ENCODE measurements at places on chromosomes 12 and 14.

DNA sequence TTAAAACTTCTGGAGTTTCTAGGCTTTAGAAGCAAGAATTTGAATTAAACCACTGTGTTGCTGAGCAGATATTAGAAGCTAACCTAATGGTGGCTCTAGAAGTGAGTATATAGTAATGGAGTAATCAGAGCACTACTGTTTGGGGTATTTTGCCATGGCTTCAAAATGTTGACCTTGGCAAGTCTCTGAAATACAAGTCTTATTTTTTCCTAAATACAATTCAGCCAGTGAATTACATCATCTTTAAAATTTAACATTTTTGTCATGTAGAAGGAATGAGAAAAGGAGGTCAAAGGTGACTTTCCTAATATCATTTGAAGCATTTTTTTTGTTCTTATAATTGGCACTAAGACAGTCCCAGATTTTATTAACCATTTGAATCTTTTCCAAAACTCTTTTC is 25.2 kb downstream of the PMCH start:
- no peak for DNase-seq

DNA sequence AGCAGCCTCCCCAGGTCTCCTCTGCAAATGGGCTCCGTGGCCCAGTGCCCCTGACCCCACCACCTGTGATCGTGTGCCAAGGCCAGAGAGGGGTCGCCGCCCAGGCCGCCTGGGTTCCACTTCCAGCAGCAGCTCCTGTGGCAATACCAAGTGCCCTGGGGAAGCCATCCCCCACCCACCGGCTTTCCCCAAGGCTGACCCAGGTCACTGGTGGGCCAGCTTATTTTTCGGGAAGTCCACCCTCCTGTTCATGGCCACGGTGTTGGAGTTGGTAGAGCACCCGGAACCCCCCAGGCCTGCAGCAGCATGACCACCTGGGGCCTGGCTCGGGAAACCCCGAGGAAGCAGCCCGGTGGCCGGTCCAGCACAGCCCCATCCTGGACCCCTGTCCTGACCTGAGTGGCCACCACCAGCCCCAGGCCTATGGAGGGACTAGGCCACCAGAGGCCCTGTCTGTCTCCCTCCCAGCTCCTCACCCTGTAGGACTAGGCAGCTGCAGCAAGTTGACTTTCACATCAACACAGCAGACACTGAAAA is 40.8 kb upstream of the OASL start:
- DNase-seq, result no peak

GRCh38 chr12:109872-110271 is 43.3 kb downstream of the IQSEC3 start:
- DNase-seq, result no peak

- DNase-seq, result no peak
These were observed 105.8 kb downstream of the ZNF664 start for GRCh38 chr12:124078800-124079199.

DNA sequence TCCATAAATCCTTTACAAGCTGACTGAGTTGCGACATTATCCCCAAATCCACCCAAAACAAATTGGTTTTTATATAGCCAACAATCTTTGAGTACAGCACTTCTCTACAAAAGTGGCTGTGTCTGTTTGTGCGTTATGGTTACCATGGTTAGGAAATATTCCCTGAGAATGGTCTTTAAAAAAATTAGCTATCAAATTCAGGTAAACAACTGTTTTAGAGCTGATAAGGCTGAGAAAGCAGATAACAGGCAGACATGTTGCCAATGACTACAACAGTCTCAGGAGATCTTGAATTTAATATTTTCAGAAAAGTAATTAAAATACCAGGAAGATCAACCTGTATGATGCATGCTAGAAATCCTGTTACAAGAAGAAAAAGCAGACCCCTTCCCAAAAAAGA is 248.0 kb downstream of the RASSF9 start:
- DNase-seq, result no peak

GRCh38 chr14:92651758-92652406 is 96.5 kb downstream of the LGMN start:
- DNase-seq, result peak; percentile 80

GRCh38 chr14:100865682-100866591 is 37.6 kb downstream of the RTL1 start:
- DNase-seq, result no peak

DNA sequence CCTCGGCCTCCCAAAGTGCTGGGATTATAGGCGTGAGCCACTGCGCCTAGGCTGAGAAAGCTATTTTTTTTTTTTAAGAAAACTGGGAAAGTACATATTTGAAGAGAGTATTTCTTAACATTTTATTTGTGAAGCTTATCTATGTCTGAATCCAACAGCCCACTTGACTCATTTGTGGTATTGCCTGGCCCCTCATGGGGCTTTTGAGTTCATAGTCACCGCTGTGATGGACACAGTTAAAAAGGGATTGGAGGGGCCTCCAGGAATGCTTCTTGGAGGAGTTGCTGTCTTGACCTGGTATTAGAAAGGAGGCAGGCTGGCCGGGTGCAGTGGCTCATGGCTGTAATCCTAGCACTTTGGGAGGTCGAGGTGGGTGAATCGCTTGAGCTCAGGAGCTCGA is 26.5 kb downstream of the BCL7A start:
- DNase-seq, result no peak

DNA sequence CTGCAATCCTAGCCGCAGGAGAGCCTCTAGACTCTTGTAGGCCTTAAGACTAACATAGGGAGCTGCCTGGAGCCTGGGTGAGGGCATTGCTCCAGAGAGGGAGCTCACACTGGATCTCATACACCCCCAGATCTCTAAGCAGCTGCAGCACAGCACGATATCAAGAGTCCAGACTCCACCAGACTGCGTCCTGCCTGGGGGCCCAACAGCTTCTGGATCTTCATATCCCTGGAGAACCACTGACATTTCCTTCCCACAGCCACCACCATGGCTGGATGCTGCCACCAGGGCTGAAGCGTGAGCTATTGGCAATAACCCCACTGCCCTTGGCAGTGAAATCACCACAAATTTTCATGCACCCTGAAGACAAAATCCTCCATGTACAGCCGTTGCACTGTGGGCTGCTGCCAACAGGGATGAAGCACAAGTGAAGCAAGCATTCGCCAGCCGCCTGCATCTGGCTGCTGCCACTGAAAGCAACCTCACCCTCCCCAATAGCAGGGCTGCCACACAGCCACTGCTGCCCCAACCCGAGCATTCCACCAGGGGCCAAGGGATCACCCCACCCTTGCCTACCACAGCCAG is 28.2 kb downstream of the CACNA2D4 start:
- DNase-seq, result no peak

DNA sequence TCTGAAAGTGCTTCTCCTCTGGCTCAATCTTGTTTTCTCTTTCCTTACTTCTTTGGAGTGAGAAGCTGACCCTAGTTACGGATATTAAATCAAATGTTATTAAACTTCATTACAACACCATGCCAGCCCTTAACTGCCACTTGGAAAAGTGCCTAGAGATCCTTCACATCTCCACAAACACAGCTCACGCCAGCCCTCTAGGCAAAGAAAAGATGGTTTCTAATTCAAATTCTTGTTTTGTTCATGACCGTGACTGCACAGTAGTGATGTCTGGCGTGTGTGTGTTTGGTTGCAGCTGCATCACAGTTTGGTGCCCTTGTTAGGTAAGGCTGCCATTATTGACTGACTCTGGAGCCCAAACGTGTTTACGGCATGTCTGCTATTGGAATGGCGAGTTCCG is 113.0 kb downstream of the BEGAIN start:
- no peak for DNase-seq

DNA sequence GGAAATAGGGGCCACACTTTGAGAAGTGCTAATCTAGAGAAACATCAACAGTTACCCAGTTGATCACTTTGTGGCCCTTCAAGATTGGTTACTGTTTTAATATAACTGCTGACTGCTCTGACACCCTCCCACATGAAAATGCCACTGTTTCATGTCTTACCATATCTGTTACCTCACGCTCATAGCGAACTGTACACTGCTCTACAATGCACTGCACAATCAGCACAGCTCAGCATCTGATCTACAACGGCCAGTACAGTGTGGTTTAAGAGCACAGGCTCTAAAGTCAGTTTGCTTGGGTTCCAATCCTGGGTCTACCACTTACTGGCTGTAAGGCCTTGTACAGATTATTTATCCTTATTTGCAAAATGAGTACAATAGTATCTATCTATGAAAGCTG is 39.1 kb downstream of the SPPL3 start:
- no peak for DNase-seq

- DNase-seq, result no peak
These were observed 29.1 kb downstream of the CCDC88C start for GRCh38 chr14:91388551-91388975.

DNA sequence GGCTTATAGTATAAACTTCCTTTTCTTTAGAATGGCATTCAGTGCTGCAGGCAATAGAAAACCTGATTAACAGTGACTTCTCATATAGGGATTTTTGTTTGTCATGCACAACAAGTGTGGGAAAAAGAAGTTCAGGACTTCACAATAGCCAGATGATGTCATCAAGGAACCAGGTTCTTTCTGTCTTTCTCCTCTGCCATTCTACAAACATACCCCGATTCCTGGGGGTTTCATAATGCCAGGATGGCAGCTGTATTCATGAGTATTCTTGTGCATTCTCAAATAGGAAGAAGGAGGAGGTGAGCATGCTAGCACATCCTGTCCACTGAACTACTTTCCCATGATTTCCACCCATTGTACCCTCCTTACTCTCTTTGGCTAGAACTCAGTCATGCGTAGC is 182.7 kb upstream of the EEA1 start:
- no peak for DNase-seq

GRCh38 chr12:83199069-83199468 is 512.4 kb downstream of the TMTC2 start:
- no peak for DNase-seq

DNA sequence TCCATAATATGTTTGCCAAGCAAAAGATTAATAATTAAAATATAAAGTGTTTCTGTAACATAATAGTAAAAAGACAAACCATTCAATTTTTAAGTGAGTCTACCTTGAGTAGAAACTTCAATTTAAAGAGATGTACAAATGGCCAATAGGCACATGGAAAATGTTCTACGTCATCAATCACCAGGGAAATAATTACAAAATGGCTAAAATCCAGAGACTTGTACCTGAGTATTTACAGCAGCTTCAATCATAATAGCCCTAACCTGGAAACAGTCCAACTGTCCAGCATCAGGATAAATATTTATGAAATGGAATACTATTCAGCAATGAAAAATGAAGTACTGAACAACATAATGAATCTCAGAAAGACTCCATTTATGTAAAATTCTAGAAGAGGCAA is 95.5 kb upstream of the FAR2 start:
- DNase-seq, result no peak

GRCh38 chr12:44748950-44749468 is 127.1 kb downstream of the NELL2 start:
- DNase-seq, result no peak

DNA sequence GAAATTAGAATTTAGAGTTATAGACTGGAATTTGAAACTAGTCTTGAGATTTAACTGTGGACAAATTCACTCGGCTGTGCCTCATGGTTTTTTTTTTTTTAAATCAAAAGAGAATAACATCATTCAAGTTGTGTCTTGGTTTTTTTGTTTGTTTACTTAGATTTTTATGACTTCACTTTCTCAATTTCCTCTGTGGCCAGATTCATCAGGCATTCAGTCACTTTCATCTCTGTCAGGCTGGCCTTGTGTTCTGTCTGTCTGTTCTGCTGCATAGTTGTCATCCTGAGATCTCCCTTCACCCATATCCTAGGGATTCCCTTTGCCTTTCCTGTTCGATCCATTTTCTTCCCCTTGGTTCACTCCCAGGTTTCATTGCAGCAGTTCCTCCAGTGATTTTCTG is 10.0 kb downstream of the MARK3 start:
- DNase-seq, result no peak

GRCh38 chr12:12546314-12546772 is 16.3 kb downstream of the DUSP16 start:
- no peak for DNase-seq

GRCh38 chr12:19461999-19462398 is 22.7 kb downstream of the AEBP2 start:
- DNase-seq, result no peak

DNA sequence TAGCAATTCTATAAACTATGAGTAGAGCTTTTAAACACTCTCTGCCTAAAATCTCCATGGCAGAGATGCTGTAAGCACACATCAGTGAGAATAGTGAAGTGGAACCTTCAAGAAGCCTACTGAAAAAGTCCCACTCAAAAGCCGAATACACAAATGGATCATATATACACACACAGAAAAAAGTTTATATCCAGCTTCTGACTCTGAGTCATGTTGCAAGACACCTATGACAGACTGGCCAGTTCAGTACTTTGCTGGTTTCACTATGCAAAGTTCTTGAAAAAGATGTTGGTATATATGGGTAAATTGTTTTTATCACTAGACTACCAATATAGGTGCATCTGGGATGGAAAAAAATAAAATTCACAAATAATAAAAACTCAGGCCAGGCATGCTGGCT is 126.1 kb downstream of the KCNK10 start:
- DNase-seq, result no peak

- DNase-seq, result no peak
These were observed 2.9 kb downstream of the SMARCD1 start for GRCh38 chr12:50087995-50088394.

DNA sequence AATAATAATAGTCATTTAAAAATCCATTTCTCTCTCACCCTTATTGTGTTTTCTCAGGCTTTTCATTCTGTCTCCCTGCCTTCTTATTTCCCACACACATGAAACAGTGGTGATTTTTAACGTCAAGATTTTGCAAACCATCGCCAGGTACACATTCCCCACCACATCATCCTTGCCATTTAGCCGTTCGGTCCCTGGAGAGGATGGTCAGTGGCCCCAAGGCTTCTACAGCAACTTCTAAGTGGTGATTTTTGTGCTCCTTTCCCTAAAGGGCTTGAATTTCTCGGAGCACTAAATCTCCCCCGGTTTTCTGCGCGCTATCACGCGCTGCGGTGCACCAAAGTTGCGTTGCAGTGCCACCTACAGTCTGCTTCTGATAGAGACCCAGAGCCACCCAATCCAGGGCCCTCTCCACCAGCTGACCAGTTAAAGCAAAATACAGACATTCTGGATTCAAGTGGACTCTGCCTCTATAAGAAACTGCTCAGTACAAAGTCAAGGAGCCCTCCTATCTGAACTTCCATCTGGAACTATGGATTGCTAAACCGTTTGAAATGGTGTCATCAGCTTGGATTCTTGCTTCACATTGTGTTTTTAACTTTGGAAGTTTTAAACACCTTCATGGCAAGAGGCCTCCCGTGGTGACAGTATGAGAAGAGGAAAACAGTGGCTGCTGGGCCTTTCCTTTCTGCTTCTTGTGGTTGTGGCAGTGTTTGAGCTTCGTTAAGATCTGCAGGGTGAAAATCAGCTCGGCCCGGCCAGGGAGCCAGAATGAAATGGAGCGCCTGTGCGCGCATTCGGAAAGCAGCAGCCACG is 234.0 kb downstream of the SPTSSA start:
- DNase-seq, result peak; percentile 14

DNA sequence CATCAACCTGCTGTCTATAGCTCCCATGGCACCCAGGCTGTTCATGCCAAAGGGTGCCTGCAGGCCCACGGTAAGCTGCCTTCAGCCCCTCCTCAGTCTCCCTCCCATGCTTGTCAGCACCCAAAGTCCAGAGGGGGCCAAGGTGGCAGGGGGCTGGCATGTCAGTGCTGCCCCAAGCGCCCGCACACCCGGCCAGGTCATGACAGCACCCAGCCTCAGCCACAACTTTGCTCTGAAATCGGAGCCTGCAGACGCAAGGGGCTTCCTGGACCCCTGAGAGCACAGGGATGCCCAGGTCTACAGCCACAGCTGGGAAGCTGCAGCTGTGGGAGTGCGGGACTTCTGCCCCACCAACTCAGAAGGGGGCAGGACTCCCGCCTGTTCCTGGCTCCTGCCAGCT is 28.5 kb upstream of the PAPLN start:
- DNase-seq, result no peak
